ENCODE measurements at places on chromosomes 3 and 15.
A peak's percentile ranks its signal among the peaks of the same experiment; 100 is the strongest.

- DNase-seq, result peak; percentile 62
Measured at GRCh38 chr15:42581272-42581730, 5.9 kb downstream of the STARD9 start.

- no peak for DNase-seq
Measured at GRCh38 chr3:160217675-160218074, 7.5 kb upstream of the C3orf80 start.

GRCh38 chr15:89144491-89144890 lies 56.2 kb downstream of the ABHD2 start:
- DNase-seq, result no peak

- no peak for DNase-seq
Measured at GRCh38 chr3:14405360-14406238, 3.2 kb downstream of the SLC6A6 start.

DNA sequence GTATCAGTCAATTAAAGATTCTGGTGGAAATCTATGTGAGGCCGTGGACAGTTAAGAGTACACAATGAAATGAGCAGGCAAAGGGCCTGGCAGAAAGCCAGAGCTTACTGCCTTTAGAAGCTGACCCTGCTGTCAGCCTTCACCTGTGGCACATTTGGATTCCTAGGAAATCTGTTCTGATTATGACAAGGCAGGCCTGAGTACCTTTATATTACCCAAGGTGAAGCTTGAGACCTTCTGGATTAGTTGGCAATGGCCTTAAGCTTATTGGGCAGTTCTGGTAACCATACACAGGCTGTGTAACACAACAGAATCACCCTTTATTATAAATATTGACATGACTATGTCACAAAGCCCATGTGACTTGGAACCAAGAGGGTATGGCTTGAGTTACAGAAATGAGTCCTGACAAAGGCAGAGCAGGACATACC lies 43.2 kb downstream of the NBEAL2 start:
- no peak for DNase-seq

DNA sequence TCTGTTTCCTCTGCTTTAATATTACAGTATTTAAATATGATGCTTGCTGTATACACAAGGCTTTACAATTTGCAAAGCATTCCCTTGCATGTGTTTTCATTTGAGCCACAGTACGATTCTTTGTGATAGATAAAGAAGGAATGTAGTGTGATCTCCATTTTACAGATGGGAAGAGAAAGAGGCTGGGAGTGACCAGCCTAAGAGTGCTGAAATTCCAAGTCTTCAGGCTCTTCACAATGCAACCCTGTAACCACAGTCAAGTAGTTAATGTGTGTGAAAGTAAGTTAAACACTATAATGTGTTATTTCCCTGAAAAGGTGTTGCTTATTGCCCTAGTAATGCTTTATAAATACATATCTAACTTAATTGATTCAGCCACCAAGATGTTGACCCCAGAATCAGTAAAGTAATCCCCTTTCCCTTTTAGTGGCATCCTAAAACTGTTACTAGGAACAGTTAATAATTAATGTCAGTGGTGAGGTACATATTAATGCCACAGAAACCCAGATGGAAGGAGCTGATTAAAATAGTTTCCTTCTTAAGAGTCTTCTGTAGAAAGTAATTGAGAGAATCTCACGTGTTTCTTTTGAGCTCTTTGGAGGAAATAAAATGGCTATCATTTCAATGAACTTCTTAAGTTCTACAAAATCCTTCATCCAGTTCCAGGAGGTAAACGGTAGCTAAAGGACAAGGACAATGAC lies 110.4 kb downstream of the IL12A start:
- no peak for DNase-seq

- DNase-seq, result no peak
Measured at GRCh38 chr15:44087578-44088465, 107.2 kb downstream of the FRMD5 start.

- DNase-seq, result no peak
Measured at GRCh38 chr3:15044326-15044725, 20.8 kb downstream of the MRPS25 start.

- DNase-seq, result no peak
Measured at GRCh38 chr15:100008258-100008657, 275.0 kb upstream of the LYSMD4 start.

DNA sequence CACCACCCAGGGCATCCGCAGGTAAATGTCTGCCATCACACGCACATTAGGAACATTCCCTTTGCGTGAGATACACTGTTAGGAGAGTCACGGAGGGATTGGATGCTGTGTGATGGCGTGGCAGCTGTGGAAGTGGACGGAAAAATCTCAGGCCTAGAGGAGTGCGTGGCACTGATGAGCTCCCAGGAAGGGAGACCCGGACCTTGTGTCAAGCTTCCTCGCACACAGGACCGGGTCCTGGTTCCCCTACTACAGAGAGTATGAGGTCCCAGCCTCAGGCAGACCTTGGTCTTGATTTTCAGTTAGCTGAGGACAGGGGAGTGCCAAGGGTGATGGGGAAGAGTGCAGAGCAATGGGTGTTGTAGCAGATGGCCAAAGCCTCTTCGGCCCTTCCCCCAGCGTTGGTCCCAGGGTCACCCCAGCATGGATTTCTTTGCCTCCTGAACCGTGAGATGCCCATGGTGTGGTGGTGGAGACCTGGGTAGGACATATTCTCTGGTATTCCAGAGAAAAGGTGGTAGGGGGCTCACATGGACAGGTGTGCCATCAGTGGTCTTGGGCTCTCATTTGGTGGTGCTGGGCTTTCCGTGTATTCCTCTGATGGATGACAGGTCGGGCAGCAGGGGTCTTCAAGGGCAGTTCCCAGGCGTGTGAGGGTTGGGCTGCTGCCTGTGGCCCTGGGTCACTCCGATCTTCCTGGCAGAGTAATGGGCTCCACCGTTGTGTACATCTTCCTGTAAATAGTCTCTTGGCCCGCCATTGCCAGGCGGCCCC lies 105.1 kb downstream of the SNRPN start:
- no peak for DNase-seq

DNA sequence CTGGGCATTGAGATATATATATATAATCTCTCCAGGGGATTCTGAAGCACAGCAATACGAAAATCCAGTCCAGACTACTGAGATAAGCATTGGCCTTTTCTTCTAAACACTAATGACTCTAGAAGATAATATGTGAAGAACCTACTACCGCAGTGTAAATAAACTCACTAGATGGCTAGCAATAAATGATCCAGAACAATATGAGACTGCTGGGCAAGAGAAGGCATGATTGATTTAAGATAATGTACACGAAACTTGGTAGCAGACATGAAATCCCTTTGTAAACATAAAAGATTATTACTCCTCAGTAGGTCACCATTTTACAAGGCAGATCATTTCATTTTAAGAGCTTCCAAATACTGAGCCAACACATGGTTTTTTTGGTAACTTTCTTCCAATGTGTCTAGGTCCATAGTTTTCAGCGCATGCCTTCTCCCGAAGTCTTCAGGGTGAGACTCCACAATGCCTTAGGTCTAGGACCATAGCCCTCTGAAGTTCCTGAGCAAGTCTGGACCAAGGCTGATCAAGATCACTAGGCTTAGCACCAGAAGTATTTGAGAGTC lies 193.2 kb downstream of the LRRN1 start:
- no peak for DNase-seq

- no peak for DNase-seq
Measured at GRCh38 chr3:57078344-57078634, 17.8 kb downstream of the SPATA12 start.

DNA sequence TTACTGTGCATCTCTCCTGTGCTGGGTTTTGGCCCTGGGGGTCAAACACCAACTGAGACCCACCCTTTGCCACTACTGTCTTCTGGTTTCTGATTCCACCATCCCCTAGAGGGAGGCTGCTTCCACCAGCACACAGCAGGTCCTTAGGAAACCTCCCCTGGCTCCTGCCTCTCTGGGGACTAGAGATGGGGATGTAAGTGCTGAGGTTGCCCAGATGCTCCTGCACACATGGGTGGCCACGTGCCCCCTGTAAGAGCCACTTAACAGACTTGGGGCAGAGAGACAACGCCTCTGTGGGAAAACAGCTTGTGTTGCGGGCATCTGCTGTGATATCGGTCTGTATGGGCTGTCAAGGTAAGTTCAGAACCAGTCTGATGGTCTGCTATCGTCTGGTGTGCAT lies 83.4 kb downstream of the ATP2B2 start:
- no peak for DNase-seq

DNA sequence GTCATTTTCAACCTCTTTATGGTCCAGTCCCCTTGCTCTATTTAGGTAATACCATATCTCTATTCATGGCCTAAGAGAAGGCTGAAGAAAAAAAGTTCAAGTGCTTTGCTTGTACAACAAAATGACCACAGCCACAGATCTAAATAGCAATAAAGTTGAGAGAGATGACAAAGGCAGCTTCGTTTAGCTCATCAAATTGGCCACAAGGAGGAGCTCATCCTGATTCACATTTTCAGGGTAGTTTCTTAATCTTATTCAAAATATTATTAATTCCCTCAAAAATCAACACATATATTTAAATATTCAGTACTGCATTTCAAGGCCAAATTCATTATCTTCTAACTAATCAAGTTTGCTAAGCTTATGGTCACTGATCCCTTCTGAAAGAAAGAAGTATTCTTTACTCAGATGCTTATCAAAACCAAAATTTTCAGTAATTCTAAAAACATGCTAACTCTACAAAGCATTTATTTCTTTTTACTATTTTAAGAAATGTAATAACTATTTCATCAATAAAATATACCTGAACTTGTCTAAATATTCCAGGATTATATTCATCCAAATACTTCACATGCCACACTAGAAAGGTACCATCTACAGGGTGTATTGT lies 85.5 kb downstream of the DMXL2 start:
- no peak for DNase-seq

GRCh38 chr15:74835312-74835823 lies 7.6 kb downstream of the ULK3 start:
- no peak for DNase-seq

DNA sequence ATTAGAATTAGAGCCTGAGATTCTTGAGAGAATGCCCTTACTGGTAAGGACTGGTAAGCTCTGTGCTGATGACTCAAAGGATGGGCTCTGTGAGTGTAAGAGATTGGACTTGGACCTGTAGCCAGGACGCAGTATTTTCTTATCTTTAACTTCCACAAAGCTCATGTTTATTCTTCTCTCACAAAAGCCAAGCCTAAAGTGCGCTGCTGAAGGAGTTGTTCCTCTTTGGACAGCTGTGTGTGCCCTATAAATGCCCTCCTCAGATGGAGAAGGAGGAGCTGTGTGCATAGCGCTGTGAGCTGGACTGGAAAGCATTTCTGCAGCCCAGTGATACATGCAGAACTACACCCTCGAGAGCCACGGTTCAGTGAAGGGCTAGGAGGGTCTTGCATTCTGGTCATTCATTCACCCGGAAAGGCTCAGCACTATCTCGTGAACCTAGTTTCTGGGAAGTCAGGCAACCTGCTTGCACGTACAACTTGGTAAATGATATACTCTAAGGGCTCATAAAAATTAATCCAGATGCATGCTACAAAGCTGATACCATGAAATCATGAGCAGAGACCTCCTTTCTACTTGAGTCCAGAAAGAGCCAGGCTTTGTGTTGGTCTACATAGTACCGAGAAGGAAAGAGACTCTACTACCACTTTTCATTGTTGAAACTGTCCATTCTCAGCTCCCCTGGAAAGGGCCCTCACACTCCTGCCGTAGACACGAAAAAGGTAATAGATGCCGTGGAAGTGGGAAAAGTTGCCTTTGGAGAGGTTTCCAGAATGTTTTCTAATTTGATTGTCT lies 103.0 kb upstream of the TBL1XR1 start:
- no peak for DNase-seq

DNA sequence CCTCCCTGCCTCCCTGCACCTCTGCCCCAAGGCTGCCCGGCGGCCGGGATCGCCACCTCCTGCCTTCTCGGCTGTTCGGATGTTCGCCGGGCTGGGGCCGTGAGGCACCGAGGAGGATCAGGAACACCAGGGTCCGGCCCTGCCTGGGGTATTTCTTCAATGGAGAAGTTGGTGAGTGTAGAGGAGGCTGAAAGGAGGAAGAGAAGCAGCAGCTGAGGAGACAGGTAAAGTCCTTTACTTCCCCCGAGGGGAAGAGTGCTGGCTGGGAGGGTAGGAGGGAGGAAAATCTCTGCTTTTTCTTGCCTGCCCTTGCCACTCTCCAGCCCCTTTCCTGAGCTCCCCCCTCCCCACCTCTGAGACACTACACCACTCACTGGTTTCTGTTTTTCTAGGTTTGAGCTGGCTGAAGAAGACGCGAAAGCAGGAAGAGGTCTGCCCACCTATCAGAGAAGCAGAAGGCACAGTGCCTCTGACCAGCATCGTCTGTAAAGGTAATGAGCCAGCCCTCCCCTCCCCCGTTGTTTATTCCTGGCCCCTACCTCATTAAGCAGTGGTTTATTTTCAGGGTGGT lies 519 bp downstream of the ASB7 start:
- no peak for DNase-seq

- no peak for DNase-seq
Measured at GRCh38 chr3:60036803-60037202, 987.0 kb upstream of the CFAP20DC start.

DNA sequence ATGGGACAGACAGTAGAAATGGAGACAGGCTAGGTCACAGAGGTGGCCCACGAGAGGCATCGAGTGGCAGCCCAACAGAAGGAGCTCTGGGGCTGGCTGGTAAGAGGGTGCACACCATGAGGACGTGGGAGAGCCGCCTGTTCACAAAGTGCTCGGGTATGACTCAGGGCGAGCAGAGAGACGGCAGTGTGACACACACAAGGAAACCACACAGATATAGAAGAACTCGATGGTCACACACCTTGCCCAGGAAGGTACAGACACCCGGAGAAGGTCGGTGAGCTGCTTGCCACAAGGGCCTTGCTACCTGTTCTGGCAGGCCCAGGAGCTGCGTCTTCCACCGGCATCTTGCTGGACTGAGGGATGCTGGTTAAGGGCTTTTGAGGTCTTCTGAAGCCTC lies 50.2 kb downstream of the CA12 start:
- DNase-seq, result no peak

GRCh38 chr3:111541391-111541790 lies 606 bp upstream of the CD96 start:
- DNase-seq, result no peak

GRCh38 chr15:73997986-73998385 lies 3.5 kb downstream of the PML start:
- DNase-seq, result no peak

DNA sequence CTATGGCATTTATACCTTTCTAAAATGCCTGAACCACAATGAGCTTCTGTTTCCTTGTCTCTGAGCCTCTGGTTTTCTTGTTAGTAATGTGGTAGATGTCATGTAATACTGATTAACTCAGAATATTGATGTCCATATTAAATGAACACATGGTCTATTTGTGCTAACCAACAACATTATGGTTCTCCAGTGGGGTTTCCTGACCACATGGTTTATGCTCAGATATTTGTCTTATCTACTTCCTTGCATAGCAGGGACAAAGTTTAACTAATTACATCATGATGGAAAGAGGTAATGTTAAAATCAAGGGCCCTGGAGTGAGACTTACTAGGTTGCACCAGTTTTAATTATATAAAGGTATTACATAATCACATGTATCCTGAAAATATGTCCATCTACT lies 62.6 kb upstream of the SCN10A start:
- no peak for DNase-seq
